ENCODE measurements at places on chromosomes 16 and 17.

DNA sequence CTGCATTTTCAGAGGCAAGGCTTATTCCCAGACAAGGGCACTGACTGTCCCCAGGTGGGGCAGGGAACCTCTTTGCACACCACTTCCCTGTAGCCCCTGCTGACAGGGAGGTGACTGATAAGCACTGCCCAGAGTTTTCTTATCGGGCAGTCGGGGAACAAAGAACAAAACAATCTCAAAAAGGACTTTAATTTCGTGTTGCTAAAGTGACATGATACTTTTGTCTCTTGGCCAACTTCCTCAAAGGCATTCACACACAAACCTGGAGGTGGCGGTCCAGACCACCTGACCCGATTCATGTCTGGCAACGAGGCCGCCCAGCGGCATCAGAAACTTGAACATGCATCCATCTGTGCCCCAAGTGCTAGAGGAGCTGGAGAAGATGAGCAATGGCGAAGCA lies 28.9 kb downstream of the ZDHHC7 start:
- DNase-seq, result no peak

GRCh38 chr17:77449908-77450741 lies 309.4 kb downstream of the SEC14L1 start:
- peak; percentile 72 for DNase-seq

DNA sequence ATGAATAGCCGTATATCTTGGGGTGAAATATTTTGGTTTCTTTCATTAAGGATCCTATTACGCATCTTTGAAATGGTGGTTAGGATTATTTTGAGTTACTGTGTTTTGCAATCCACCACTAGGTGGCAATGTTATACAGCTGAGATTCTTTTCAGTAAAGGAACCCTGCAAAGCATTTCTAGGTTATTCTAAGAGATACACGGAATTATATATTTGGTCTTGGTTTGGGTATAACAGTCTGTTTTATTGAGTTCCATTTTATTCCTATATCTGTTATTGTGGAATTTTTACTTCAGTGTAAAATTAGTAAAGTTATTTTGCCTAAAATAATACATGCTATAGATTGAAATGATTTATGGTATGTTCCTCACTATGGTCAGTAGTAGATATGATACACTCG lies 62.9 kb upstream of the CPHXL start:
- DNase-seq, result no peak

DNA sequence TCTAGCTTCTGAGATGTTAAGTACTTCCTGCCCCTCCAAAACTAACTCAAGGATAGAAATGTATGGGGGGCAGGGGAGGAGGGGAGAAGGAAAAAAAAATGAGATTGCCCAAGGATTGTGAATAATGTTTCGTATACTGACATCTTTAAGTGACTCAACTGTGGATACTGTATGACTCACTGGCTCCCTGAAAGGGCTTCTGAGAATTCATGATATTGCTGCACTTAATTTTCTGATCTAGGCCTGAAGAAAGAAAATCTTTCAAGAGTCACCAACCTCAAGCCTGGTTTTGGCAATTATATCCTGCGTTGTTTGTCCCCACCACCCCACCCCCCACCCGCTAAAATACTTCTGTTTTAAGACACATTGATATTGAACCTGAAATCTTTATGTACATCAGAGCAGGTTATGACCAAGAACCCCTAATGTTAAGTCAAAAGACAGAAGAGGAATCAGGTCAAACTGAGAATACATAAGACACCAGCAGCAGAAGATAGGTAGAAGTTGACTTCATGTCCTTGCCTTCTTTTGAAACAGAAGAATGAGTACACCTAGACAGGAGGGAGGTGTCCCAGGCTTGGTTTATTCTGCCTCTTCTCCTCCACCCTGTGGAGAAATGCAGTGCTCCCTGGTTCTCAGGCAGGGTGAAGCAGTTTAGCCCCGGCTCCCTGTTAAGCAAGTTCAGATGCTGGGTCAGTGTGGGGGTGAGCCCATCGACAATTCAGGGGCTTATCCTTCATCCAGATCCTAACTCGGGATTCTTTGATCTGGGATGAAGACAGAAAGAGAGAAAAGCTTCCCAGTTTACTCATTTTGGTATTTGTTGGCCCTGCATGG lies 3.3 kb upstream of the FBXL20 start:
- no peak for DNase-seq

DNA sequence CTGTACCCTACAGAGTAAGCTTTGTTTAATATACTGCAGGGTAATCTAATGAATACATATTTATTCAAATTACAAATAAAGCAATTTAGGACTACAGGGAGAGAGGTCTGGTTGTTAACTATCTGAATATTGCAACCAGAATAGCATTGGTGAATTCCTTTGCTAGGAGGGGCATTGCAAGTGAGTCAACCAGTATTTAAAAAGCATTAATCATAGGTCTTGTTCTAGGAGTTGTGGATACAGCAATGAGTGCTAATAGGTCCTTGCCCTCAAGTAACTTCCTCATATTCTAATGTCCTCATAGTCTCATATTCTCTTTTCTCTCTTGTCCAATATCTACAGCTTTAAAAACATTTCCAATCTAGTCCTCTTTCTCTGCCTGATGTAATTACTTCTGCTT lies 531.4 kb downstream of the CDH11 start:
- DNase-seq, result no peak

- DNase-seq, result no peak
These were observed 59.7 kb downstream of the RNF112 start for GRCh38 chr17:19470530-19471261.

DNA sequence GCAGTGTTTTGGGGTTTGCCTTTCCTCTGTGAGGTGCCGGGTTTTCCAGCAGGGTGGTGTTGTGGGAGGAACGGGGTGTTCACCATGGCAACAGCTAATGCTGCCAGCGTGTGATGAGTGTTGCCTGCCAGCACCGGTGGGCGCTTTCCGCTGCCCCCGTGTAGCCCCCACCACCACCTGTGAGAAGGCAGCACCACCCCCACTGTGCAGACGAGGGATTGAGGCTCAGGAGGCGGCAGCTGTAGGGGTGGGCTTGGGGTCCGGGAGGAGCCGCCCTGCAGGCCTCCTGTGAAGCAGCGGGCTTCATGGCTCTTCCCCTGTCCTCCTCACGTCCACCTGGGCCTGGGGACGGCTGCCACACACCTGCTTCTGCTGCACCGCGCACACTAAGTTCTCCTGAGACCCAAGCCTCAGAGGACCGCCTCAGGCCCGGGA lies 5.2 kb downstream of the RAB40C start:
- no peak for DNase-seq

Measured in activated T-cell treated with anti-CD3 and anti-CD28 coated beads for 48 hours (primary cell).